Activated gamma-delta T cell treated with Interleukin-2 at 50 U/mL for 16 hours (primary cell): ENCODE measurements at places on chromosomes 3 and 15.

- DNase-seq = peak; percentile 49
Measured at GRCh38 chr15:67082007-67082536, 16.7 kb downstream of the SMAD3 start.

DNA sequence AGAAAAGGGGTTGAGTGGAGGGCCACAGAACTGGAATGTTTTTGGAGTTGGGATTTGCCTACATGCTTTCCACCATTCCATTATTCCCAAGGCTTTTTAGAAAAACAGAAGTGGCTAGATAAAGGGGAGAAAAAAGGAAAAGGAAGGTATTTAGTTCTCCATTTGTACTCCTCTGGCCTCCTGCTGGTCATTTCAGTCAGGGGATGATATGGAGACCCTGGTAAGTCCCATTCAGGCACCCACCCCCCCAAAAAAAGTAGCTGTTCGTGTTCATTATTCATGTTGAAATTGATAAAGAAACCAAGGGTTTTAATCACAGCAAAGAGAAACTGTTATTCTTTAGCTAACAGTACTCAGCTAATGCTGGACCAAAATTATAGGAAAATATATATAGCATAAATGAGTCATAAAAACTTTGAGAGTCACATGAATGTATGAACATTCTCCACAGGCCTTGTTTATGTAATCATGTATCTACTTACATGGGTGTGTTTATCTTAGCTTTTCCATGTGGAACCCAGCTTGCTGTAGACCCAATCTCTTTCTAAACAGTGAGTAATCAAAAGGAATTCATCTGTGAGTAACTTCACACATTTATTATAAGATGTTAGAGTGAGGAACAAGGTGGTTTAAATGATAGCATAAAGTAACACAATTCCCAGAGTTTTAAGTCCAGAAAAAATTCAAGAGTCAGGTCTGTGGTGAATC lies 167.2 kb downstream of the KCNMB2 start:
- no peak for DNase-seq

DNA sequence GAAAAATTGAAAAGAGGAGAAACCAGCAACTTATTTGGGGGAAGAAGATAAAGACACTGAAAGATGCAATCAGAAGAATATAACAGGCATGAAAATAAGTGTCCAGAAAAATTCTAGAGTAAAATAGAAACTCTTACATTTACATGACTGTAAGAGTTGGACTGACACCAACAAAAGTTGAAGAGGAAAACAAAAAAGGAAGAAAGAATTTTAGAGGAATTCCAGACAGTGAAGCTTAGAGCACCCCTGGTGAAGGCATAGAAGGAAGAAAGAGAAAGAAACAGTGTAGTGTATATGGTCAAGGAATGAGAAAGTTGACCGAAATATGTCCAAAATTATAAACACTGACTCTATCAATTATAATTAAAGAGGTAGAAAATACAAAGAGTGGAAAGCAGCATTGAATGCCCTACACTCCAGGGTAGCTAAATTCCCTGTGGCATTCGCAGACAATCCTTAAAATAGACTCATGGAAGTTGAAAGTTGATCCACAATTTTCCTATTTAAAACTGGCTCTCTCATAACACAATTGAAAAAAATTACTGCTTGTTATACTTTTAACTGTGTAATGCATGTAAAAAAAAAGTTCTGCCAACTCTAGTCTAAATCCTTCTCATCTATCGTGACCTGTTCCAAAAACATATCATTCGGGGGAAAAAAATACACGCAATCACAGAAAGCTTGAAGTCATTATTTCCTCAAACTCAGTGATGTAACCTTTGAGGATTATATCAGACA lies 102.6 kb upstream of the ABI3BP start:
- DNase-seq = no peak

DNA sequence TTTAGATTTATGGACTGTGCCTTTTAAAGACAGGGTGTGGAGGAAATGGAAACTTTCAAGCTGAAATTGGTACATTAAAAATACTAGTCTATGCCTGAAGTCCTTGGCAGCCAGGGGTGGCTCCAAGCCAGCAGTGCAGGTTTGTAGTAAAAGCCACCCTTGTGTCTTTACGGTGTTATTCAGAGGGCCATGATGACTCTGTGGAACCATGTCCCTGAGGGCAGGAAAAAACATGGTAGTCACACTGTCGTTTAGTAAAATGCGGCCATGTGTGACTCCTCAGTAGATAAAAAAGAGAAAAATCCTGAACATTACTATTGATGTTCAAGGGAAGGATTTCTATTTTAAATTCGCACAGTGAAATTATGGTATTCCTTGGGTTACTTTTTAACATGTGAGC lies 2.7 kb downstream of the FAN1 start:
- DNase-seq = no peak

DNA sequence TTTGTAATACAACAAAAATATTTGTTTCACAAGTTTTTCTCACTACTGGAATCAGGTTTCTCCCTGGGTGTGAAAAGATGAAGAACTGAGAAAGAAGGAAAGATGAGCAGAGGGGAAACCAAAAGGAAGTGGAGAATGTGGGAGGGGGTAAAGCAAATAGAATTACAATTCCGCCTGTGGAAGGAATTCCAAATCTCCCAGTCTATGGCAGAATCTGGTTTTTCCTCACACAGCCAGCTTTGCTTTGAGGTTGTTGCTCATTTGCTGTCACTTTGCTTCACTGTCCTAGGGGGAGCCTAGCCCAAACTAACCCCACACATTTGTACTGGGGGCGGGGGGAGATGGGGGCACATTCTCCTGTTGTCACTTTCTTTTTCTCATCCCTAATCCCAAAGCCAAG lies 43.9 kb downstream of the RPL22L1 start:
- DNase-seq = no peak

GRCh38 chr3:150495149-150495548 lies 51.1 kb downstream of the SERP1 start:
- no peak for DNase-seq

DNA sequence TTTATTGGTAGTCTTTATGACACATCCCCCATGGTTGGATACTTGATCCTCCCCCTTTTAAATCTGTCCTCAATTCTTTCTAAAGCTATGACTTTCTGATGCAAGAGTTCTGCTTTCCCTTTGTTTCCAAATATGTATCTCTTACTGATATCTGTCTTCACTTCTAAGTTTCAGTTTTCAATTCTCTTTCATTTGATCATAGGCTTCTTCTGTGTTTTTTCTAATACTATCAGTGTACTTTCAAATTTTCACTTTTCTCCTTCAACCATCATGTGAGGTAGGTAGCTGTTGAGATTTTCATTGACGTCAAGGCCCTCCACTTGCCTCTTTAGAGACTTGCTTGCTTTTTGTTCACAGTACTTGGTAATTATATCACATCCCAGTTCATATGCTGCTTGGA lies 436.5 kb downstream of the CNTN4 start:
- DNase-seq = no peak

DNA sequence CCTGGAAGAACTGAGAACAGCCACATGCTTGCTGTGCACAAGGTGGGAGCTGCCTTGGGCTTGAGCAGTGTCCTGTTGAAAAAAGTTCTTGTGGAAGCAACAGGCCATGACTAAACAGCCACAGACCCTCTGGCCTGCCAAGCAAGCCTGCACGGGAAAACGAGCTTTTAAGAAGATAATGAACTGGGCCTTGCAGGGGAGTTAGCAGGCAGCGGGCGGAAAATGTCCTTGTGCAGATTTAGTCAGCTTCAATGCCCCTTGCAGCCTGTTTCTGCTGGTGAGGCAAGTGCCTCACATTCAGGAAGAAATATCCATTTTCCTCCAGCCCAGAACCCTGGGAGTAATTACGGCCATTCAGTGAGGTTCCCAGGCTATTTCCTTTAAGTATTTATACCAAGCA lies 126.2 kb upstream of the KLHL25 start:
- no peak for DNase-seq

GRCh38 chr15:66306381-66306780 lies 13.0 kb downstream of the DIS3L start:
- no peak for DNase-seq

GRCh38 chr3:11201251-11202019 lies 47.1 kb downstream of the HRH1 start:
- no peak for DNase-seq

GRCh38 chr3:134777341-134777740 lies 17.7 kb upstream of the EPHB1 start:
- DNase-seq = no peak

- no peak for DNase-seq
Measured at GRCh38 chr3:40078590-40078989, 230.9 kb upstream of the EIF1B start.

- DNase-seq = no peak
Measured at GRCh38 chr15:73650416-73651126, 17.4 kb upstream of the NPTN start.

DNA sequence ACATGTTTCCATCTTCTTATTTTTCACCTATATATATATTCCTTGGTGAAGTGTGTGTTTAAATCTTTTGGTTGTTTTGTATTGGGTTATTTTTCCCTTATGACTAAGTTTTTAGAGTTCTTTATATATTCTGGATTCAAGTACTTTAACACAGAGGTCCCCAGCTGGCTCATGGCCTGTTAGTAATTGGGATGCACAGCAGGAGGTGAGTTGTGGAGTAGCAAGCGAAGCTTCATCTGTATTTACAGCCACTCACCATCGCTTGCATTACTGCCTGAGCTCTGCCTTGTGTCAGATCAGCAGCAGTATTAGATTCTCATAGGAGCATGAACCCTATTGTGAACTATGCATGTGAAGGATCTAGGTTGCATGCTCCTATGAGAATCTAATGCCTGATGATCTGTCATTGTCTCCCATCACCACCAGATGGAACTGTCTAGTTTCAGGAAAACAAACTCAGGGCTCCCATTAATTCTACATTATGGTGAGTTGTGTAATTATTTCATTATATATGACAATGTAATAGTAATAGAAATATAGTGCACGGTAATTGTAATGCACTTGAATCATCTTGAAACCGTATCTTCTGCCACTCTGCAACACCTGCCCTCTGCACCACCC lies 151.6 kb downstream of the RSRC1 start:
- DNase-seq = no peak

DNA sequence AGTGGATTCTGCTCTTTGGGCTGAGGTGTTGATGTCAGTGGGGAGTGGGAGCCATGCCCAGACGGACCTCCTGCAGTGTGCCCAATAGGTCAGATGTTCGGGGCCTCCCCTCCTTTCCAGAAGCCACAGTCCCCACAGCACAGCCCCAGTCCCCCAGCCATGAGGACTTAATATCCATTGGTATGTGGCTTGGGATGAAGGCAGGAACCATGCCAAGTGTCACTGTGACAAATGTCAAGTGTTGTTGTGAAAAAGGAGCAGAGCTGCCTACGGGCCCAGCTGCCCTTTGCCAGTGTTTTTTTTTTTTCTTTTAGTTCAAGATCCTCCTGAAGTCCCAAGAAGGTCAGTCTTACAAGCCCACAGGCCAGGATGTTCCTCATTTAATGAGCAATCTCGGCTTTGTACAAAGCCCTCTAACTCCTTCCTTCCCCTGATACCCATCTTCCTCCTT lies 12.2 kb downstream of the SEMA3G start:
- DNase-seq = no peak

DNA sequence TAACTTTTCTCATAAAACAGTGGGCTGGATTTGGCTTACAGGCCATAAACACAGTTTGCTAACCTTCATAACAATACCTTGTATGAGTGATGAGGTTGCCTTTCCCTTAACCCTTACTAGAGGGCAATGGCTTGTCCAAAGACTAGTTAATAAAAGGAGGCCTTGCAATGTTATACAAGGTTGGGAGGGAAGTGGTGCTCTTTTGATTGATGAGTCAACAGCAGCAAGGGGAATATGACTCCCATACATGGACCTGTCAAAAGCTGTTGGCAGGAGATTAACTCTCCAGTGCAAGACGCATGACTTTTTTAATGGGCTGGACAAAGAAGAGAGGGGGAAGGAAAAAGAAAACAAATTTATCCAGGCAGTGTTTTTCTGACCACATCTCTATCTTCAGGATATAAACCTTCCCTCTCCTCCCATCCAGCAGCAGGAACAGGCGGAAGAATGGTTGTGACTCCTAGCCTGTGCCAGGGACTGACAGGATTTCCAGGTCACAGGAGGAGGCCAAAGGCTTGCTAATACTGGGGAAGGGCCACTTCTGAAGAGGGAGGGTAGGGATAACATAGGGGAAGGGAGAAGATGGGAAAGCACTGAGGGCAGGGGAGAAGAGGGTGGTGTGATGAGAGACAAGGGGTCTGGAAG lies 35.2 kb upstream of the ARL14 start:
- no peak for DNase-seq

- DNase-seq = no peak
Measured at GRCh38 chr15:97648728-97649127, 311.8 kb upstream of the ARRDC4 start.

GRCh38 chr3:71893122-71893521 lies 108.2 kb upstream of the PROK2 start:
- DNase-seq = no peak

- no peak for DNase-seq
Measured at GRCh38 chr3:46665763-46666452, 27.6 kb downstream of the ALS2CL start.

DNA sequence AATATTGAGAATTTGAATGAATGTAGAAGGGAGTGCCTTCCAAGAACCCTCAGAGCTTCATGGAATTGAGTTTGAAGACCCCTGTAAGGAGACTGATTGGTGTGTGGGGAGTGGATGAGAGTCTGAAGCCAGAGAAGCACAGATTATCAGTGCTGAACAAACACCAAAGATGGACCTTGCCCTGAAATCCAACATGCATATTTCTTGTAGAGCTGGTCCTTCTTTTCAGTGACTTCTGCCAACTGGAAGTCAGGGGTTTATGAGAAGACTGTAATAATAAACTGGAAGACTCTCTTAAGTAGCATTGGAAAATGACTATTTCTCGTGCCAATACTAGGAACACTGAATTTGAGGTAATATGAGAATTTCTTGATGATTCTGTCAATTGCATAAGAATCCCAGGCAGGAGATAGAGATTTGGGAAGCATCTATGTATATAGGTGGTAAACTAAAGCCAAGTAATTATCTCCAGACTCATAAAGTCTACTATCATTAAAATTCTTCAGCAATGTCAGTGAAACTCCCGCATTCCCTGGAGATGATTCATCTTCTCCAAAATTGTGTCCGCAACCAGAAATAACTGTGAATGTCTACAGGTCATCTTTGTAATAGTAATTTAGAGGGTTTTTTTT lies 213.8 kb downstream of the IL5RA start:
- DNase-seq = no peak

- DNase-seq = no peak
Measured at GRCh38 chr15:48622237-48622636, 23.3 kb downstream of the FBN1 start.

GRCh38 chr15:65785151-65785550 lies 6.9 kb downstream of the DENND4A start:
- no peak for DNase-seq

DNA sequence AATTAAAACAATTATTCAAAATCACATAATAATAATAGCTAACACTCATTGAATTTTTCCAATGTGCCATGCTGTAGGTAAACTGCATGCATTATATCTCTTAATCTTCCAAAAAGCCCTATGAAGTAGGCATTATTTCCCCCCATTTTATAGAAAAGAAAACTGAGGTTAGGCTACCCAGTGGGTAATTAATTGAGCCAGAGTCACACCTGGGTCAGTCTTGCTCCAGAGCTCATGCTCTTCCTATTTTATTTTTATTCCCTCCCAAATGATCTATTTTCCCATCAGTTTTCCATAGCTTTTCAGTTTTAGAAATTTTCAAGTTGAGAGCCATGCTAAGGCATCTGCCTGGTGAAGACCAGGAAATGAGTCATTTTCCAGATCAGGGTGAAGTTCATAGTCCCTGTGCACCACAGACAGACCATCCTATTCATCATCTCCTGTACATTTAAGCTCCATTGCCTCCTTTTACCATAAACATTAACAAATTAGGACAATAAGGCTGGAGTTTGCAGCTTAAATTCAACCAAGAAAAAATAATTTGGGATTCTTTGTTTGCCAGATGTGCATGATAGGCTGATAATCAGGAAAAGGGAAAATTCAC lies 417.3 kb downstream of the OTOL1 start:
- DNase-seq = no peak

- no peak for DNase-seq
Measured at GRCh38 chr15:94621736-94622135, 390.4 kb downstream of the MCTP2 start.
